Peyer's patch (tissue), 4 donors: ENCODE measurements at places on chromosomes 3 and 15.

- no peak for DNase-seq
- H3K27ac ChIP-seq, result no peak overlapping the region
- H3K27me3 ChIP-seq, result no peaks in the 10 kb centered on the region
- H3K36me3 ChIP-seq, result no peaks in the 10 kb centered on the region
- no peaks in the 10 kb centered on the region for H3K4me1 ChIP-seq
These were observed 361.3 kb downstream of the ULK4 start for GRCh38 chr3:41600616-41601015.

DNA sequence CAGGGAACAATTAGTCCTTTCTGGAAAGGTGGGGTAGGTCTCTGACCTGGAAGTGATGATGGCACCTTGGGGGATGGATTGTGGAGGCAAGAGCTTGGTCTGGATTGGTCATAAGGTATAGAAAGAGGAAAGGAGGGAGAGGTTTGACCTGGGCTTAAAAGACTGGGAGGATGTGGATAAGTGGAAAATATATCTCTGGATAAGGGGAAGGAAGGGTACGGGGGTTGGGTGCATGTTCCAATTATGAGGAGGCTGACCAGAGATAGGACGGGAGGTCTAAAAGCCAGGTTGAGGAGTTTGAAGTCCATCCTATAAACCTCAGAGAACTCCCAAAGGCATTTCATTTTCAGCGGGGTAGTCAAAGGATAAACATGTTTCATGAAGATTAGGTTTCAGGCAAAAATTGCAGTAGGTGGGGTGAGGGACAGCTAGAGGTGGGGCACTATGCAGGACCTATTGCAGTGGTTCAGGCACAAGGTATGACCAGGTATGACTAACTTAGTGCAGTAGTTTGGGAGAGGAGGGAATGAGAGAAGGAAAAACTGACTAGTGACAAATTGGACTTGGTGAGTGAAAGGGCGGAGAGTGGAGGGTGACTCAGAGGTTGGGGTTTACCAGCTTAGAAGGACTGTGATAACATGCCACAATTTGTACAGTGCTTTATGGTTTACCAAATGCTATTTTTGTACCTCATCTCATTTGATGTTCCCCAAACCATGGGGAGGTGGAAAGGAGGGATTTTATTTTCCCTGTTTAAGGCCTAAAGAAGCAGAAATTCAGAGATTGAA lies 10.7 kb downstream of the PDE8A start:
- H3K36me3 ChIP-seq, result no peaks in the 10 kb centered on the region
- no peak overlapping the region for H3K4me3 ChIP-seq
- DNase-seq, result no peak
- H3K27me3 ChIP-seq, result no peaks in the 10 kb centered on the region
- no peaks in the 10 kb centered on the region for H3K4me1 ChIP-seq
- H3K27ac ChIP-seq, result no peak overlapping the region

DNA sequence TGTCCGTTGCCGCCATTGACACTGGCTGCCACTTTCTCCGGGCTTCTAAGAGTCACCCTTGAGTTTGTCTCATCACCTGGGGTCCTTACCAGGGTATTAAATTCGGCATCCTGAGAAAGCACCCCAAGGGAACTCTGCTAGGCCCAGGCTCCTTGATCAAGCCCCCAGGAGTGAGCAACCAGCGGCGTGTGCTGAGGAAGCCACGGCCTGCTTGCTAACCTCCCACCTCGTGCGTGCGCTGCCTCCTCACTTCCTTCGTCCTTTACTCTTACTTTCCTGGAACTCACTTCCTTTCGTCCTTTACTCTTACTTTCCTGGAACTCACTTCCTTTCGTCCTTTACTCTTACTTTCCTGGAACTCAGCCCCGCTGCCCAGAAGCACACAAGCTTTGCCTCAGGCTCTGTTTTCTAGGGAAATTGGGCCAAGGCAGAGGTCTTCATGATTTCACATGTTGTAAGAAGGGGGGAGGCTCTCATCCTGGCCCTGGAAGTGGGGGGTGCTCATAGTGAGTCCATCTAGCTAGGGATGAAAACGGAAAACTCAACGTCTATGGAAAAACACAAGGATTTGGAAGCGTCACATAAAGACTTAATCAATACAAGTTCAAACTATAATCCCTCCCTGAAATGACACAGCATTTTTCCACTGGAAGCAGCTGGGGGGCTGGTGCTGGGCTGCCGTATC lies 36.7 kb upstream of the BDH1 start:
- H3K36me3 ChIP-seq, result no peaks in the 10 kb centered on the region
- no peak overlapping the region for H3K4me3 ChIP-seq
- no peaks in the 10 kb centered on the region for H3K27me3 ChIP-seq
- H3K4me1 ChIP-seq, result no peaks in the 10 kb centered on the region

- H3K36me3 ChIP-seq, result no peaks in the 10 kb centered on the region
- H3K27me3 ChIP-seq, result no peaks in the 10 kb centered on the region
These were observed 108.7 kb upstream of the PHLDB2 start for GRCh38 chr3:111750278-111750884.

DNA sequence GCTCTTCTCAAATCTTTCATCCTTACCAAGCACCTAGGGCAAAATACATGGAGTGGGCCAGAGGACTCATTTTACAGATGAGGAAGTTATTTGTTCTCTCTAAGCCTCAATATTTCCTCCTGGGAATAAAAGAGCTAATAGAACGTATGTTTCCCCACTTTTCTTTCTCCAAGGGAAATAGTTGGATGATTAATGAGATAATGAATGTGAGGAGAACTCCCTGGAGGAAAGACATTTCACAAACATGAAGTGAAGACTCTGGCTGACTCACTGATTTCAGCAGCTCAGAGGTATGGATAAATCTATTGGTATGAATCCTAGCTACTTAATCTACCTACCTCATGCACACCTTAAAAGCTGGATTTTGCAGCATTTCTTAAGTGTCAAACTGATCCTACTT lies 98.4 kb downstream of the ECT2 start:
- H3K36me3 ChIP-seq, result no peaks in the 10 kb centered on the region
- H3K27ac ChIP-seq, result no peak overlapping the region
- no peaks in the 10 kb centered on the region for H3K27me3 ChIP-seq

GRCh38 chr3:130743354-130743753 lies 3.3 kb downstream of the PIK3R4 start:
- H3K27me3 ChIP-seq, result no peaks in the 10 kb centered on the region
- no peak overlapping the region for H3K4me3 ChIP-seq
- no peaks in the 10 kb centered on the region for H3K36me3 ChIP-seq
- no peak overlapping the region for H3K27ac ChIP-seq
- no peaks in the 10 kb centered on the region for H3K4me1 ChIP-seq

DNA sequence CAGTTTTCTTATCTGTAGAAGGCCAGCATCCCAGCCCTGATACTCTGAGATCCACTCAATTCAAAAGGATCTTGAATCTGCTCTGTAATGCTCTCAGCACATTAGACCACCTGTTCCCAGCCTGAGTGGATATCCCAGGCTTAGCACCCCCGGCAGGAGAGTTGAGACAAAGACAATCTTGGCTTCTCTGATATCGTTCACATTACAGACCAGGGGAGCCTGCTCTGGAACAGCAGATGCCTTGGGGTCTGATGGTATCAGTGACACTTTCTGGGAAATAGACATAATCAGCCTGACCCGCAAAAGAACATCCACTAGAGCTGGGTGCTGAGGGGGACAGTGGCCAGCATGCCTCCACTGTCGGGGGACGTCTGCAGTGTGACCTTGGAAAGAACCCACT lies 70.6 kb downstream of the BDH1 start:
- H3K27me3 ChIP-seq, result no peaks in the 10 kb centered on the region
- H3K36me3 ChIP-seq, result no peaks in the 10 kb centered on the region

DNA sequence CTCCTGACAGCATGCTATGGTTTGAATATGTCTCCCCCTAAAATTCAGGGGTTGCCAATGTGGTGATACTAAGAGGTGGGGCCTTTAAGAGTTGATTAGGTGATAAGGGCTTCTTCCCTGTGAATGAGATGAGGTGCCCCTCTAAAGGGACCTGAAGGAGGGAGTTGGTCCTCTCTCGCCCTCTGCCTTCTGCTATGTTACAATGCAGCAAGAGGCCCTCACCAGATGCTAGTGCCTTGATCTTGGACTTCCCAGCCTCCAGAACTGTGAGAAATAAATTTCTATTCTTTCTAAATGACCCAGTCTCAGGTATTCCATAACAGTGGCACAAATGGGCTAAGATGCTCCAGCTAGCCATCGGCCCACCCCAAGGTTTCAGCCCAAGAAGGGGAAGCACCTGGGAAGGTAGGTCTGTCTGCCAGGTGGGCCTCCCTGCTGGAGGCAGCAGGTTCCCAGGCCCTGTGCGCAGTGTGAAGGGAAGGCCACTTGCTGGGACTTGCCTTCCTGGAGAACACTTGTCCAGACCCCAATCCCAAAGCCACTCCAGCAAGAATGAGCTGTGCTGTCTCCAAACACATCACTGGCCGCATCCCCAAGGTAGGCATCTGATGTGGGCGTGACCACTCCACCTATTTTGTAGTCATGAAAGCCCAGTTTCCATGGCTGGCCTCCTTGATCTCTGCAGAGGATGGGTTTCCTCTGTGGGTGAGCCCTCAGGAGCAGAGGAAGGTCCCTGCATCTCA lies 9.0 kb downstream of the TGM4 start:
- no peaks in the 10 kb centered on the region for H3K36me3 ChIP-seq
- no peaks in the 10 kb centered on the region for H3K4me1 ChIP-seq
- no peak overlapping the region for H3K4me3 ChIP-seq
- H3K27ac ChIP-seq, result no peak overlapping the region
- DNase-seq, result no peak
